ENCODE measurements at places on chromosomes 7 and 10. TPM values are rescaled to one million over a fixed set of nuclear protein-coding genes. Genes with fewer than 3 reads are reported as not detected.

GRCh38 chr7:111639934-111640333 is 77.6 kb upstream of the IMMP2L start:
- DNase-seq, result no peak
- no peaks in the 10 kb centered on the region for H3K27me3 ChIP-seq
- no peaks in the 10 kb centered on the region for H3K4me1 ChIP-seq

GRCh38 chr7:138304071-138304320 is 156.1 kb upstream of the TRIM24 start:
- H3K4me1 ChIP-seq, result peaks cover 21% of the 10 kb centered on the region
- no peak for DNase-seq
- peaks cover 5% of the 10 kb centered on the region for H3K36me3 ChIP-seq
- H3K27ac ChIP-seq, result peak overlapping the region; percentile 82

GRCh38 chr10:61859786-61860185 is 41.7 kb upstream of the ARID5B start:
- no peaks in the 10 kb centered on the region for H3K36me3 ChIP-seq
- H3K27me3 ChIP-seq, result peaks cover 44% of the 10 kb centered on the region
- no peak overlapping the region for H3K4me3 ChIP-seq
- H3K27ac ChIP-seq, result no peak overlapping the region
- DNase-seq, result no peak
- H3K4me1 ChIP-seq, result peaks cover 7% of the 10 kb centered on the region

GRCh38 chr10:110355141-110355831 is 50.6 kb upstream of the SMNDC1 start:
- H3K4me1 ChIP-seq, result peaks cover 38% of the 10 kb centered on the region
- no peak for DNase-seq
- H3K4me3 ChIP-seq, result no peak overlapping the region
- no peaks in the 10 kb centered on the region for H3K36me3 ChIP-seq

Gene PSD
- 0.34 TPM for total RNA-seq

GRCh38 chr10:49690698-49691356 is 11.4 kb downstream of the C10orf53 start:
- no peak overlapping the region for H3K27ac ChIP-seq
- no peaks in the 10 kb centered on the region for H3K36me3 ChIP-seq
- peaks cover 90% of the 10 kb centered on the region for H3K27me3 ChIP-seq
- no peak overlapping the region for H3K4me3 ChIP-seq

Gene CALCR
- total RNA-seq, result not detected
